ENCODE measurements at places on chromosomes 2 and 18.

GRCh38 chr2:108941767-108942166, 47.3 kb downstream of the EDAR start:
- DNase-seq = no peak

DNA sequence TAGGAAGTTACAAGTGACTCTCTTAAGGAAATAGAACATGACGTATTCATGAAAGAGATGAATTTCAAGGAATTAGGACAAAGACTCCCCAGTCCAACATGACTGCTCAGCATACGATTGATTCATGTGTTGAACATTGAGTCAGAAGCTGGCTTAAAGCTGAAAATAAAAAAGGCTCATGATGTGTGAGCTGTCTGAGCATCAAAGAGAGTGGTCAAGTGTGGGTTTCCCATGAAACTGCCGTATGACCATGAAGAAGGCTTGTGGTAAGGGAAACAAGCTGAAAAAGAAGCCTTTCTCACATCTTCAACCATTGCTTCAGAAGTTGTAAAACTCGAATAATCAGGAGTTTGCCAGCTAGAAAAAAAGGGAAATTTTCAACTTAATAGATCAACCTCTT, 201.9 kb upstream of the APCDD1 start:
- no peak for DNase-seq

DNA sequence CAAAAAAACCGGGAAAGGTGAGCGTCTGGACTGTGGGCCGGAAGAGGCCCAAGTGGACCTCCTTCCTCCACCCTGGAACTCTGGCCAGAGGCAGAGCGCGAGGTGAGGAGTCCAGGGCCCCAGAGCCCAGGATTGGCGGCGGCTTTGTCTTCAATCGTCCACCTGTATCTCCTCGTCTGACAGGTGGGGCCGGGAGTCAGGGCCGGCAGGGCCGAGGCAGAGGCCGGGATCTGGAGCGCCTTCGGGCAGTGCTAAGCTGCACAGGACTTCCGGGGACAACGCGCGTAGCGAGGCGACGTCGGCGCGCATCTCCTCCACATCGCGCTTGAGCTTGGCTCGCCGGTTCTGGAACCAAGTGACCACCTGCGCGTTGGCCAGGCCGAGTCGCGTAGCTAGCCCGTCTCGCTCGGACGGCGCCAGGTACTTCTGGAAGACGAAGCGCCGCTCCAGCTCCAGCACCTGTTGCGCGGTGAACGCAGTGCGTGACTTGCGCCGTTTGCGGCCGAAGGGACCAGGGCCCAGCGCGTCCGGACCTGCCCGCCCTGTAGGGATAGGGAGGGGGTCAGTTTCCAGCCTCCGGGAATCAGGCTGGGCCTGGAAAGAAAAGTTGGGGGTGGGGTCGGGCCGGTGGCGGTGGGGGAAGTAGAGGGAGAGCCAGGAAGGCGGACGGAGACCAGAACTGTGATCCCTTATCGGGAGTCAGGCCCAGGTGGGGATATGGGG, 1.5 kb downstream of the LBX2 start:
- DNase-seq = peak; percentile 11

DNA sequence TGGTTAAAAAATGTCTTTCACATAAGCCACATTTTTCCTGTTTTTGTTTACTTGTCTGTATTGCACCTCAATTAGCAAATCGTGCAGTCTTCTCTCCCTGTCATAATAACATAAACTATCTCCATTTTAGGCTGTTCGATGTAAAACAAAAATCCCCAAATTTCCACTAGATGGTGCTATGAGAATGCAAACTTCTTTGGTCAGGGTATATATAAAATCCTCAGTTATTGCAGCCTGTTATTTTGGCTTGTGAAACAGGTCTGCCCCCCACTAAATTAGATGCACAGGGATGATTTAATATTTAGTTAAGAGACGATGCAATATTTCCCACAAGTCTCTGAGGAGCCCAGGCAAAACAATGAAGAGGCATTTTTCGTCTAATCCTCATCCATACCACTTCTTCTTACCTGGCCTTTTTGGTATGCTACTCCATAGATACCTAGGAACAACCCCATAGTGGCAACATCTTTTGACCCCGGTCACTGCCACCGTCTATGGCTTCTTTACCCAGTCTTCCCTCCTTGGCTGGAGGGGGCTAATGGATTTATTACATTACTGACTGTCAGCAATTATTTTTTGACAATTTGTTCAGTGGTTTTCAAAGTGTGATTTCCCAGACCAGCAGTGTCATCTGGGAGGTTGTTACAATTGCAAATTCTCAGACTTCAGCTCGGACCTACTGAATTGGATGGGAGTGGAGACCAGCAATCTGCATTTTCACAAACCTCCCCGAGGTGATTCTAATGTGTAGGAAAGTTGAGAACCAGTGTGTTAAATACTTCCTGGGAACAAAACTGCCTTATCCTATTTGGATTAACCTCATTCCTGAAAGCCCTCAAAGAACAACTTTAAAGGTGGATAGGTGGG, 117.4 kb upstream of the CWC22 start:
- DNase-seq = peak; percentile 65

GRCh38 chr2:208854717-208855116, 448.1 kb downstream of the PTH2R start:
- no peak for DNase-seq

DNA sequence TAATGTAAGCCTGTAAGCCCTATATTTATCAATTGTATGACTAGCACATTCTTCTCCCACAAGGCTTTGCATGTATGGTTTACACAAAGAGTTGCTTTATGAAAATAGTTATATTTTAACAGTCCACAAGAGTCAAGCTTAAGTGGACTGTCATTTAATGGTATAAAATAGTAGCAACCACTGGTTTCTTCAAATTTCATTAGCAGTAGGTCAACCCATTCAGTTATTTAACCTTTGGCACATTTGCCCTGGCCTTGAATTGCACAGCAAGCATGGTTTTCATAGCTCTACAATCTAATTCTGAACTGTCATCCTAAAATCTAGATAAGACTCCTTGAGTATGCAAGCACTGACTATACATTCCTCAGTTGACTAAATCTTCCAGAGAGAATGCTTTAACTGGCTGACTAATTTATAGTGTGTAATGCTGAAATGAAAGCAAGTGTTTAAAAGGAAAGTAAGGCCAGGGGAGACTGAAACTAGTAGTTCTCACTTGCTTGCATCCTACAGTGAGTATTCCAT, 1.8 kb downstream of the DPP4 start:
- DNase-seq = peak; percentile 48

GRCh38 chr18:56721491-56721890, 70.3 kb downstream of the WDR7 start:
- DNase-seq = no peak

DNA sequence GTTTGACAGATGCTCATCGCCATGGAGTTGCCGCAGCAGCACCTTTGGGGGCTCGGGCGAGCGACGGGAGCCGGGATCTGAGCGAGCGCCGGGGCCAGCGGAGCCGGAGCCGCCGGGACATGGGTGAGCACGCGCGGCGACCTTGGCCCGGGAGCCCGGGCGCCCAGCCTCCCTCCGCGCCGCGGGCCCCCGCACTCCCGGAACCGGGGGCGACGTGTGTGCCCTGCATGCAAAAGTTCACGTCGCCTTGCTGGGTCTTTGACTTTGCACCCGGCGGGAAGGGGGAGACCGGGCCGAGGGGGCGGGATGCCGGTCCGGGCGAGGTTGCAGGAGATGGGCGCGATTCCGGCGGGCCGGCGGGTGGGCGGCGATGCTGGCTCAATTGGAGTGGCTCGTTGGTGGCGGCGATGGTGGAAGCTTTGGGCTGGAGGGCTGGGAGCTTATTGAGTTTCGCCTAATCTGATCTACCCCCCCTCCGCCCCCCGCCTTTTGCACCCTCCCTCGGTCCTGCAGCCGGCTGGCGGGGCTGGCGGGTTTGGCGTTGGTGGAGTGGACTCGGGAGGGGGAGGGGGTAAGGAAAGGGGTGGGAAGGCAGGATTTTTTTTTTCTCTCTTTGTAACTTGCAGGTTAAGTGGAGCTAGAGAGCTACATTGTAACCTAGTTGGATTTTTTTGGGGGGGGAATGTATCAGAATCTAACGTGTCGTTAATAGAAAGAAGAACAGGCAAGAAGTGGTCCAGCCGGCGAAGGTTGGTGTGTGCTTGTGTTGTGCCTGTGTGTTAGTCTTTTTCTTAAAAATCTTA, at the start of gene SETBP1:
Gene SETBP1, plus strand, starts transcription at position 616 of the 803 bp plus-strand sequence. CDS start 20,459 bp downstream, outside the sequence.
- peak; percentile 53 for DNase-seq

DNA sequence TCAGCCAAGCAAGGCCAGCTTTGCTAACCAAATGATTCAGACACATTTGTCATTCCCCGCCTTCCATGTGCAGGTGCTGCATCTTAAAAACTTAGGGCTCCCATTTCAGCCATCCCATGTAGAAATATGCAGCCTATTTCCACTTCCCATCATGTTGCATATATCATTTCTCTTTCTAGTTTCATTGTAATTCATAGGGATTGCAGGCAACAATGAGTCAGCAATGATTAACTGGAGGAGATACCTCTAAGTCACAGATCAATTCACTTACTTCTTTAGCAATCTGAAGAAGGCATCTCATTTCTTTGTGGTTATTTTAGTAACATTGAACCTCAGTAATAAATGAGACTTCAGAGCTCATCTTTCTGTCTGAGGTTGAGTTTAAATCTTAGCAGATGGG, 276.1 kb upstream of the PKDCC start:
- DNase-seq = no peak

- DNase-seq = no peak
These were observed 35.2 kb downstream of the STK39 start for GRCh38 chr2:168212167-168212566.

DNA sequence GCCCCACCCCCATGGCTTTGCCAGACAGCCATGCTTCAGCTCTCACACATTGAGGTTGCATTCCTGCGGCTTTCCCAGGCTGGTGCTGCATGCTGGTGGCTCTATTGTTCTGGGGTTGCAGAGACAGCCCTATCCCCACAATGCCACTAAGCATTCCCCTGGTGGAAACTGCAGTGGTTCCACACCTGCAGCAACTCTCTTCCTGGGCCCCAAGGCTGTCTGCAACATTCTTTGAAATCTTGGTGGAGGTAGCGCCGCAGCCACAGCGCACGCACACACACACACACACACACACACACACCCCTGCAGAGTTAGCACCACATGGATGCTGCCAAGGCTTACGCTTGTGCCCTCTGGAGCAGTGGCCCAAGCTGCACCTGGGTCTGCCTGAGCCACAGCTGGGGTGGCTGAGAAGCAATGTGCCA, 21.4 kb downstream of the SFXN5 start:
- DNase-seq = no peak

DNA sequence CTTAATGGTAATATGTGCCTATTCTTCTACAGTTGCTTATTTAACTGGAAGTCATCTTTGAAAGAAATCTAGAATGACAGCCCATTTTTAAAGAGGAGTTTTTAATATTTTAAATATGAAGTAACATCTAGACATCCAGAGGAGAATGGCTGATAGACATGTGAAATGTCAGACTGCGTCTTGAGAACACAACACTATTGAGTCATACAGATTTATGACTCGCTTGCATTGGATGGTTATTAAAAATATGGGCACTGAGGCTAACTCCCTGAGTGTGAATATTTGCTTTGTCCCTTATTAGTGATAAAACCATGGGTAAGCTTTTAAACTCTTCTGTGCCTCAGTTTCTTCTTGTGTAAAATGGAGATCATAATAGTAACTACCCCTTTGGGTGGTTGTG, 22.9 kb downstream of the TDRD15 start:
- DNase-seq = no peak

- no peak for DNase-seq
These were observed 80.6 kb downstream of the EML6 start for GRCh38 chr2:54803783-54804751.

DNA sequence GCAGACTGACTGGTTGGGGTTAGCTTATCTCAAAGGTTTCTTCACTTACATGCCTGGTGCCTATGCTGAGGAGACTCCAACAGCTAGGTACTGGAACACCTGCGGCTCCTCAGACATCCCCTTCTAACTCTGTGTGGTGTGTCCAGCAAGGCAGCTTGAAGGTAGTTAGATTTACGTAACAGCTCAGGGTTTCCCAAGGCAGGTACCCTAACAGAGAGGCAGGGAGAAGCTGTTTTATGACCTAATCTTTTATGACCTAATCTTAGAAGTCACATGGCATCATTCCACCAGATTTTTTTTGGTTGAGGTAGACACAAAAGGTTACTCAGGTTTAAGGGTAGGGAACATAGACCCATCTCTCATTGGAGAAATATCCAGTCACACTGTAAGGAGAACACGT, 17.4 kb upstream of the PAPOLG start:
- no peak for DNase-seq

DNA sequence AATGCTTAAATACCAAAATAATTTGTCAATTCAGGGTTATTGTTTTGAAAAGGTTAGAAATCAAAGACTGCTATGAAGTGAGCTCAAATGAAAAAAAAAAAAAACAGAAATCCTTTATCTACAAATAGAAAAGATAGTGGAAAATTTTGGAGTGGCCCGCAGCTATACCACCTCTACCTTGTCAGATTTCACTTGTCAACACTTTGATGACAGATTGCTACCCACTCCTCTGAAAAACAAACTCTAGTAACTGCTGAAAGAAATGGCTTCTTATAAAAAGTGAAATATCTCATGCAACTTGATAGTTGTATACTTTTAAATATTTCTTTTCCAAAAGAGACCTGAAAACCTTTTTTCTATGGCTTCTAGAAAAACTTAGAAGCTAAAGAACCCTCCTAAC, 84.5 kb downstream of the WDPCP start:
- DNase-seq = no peak

GRCh38 chr2:26008851-26009566, 24.9 kb upstream of the RAB10 start:
- DNase-seq = peak; percentile 40

GRCh38 chr2:99832926-99833325, 309.5 kb downstream of the AFF3 start:
- no peak for DNase-seq

GRCh38 chr18:28127763-28128658, 48.9 kb downstream of the CDH2 start:
- DNase-seq = no peak

DNA sequence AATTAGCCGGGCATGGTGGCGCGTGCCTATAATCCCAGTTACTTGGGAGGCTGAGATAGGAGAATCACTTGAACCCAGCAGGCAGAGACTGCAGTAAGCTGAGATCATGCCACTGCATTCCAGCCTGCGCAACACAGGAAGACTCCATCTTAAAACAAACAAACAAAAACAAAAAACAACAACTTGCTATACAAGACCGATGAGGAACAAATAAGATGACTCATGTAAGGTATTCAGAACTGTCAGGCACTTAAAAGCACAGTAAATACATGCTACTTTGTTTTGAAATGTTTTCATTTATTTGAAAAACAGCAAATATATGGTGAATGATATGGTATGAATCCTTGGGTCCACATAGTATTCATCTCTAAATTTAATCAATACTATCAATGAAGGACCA, 66.7 kb downstream of the TRIP12 start:
- DNase-seq = no peak

DNA sequence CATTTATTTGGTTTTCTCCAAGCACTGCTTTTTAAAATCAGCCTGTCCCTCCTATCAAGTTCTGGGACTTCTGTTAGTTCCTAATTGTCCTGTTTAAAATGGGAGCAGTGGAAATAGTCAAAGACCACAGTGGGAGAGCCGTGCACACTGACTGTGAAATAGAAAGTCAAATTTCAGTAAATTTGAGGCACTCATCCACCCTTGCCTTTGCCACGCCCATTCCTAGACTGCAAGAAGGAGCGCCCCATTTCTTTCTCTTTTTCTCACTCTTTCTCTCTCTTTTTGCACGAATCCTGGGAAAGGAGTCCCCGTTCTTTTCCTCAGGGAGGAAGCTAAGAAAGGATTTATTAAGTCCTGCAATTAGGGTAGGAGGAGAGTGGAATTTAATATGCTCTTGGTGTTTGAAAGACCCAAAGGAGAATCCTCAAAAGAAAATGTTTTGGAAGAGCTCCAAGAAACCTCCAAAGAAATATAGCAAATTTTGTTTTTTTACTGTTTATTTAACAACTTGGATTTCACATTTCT, 7.5 kb downstream of the COL6A3 start:
- no peak for DNase-seq

- DNase-seq = no peak
These were observed 205.2 kb downstream of the EIPR1 start for GRCh38 chr2:3172265-3172935.

Measured in lung microvascular endothelial cell (primary cell).